ENCODE measurements at places on chromosomes 3 and 15.

GRCh38 chr3:139301654-139302053 is 42.2 kb upstream of the MRPS22 start:
- DNase-seq: no peak

DNA sequence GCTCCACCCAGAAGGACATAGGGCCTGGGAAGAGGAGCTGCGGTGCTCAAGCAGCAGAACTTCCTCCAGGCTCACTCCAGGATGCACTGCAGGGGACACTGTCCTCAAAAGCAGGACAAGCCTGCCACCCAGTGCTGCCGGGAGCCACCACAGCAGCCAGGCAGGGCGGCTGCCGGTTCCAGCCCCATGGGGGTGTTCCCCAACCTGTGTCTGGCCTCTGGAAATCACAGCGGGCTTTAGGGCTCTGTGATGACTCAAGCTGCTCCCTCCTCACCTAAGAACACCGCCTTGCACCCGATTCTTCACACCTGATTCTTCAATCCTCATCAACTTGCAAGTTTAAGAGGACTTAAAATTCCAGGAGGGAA is 71.9 kb upstream of the SLC6A11 start:
- DNase-seq: peak; percentile 33

DNA sequence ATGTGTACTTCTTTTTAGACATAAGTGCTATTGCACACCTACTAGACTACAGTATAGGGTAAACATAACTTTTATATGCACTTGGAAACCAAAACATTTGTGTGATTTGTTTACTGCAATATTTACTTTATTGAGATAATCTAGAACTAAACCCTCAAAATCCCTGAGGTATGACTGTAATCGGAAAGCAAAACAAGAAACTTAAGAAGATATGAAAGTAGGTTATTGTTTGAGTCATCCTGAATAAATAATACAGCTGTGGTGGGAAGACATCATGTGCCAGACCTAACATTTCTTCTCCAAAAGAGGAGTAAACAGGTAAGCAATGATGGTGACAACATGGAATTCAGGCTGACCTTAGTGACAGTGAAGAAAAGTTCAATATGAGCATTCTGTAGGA is 765.5 kb downstream of the OTOL1 start:
- no peak for DNase-seq

DNA sequence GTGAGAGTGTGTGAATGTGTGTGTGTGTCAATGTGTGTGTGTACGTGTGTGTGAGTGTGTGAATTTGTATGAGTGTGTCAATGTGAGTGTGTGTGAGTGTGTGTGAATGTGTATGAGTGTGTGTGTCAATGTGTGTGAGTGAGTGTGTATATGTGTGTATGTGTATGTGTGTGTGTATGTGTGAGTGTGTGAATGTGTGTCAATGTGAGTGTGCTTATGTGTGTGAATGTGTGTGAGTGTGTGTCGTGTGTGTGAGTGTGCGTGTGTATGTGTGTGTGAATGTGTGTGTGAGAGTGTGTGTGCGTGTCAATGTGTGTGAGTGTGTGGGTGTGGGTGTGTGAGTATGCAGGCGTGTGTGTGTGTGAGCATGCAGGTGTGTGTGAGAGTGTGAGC is 93.5 kb upstream of the ALDH1A3 start:
- no peak for DNase-seq

All from eye (tissue), 1 donor.